Activated CD8-positive, alpha-beta memory T cell treated with anti-CD3 and anti-CD28 coated beads for 1 hour (primary cell): ENCODE measurements at places on chromosomes 16 and 17.

GRCh38 chr17:27504188-27504995, 48.1 kb downstream of the KSR1 start:
- DNase-seq, result no peak

DNA sequence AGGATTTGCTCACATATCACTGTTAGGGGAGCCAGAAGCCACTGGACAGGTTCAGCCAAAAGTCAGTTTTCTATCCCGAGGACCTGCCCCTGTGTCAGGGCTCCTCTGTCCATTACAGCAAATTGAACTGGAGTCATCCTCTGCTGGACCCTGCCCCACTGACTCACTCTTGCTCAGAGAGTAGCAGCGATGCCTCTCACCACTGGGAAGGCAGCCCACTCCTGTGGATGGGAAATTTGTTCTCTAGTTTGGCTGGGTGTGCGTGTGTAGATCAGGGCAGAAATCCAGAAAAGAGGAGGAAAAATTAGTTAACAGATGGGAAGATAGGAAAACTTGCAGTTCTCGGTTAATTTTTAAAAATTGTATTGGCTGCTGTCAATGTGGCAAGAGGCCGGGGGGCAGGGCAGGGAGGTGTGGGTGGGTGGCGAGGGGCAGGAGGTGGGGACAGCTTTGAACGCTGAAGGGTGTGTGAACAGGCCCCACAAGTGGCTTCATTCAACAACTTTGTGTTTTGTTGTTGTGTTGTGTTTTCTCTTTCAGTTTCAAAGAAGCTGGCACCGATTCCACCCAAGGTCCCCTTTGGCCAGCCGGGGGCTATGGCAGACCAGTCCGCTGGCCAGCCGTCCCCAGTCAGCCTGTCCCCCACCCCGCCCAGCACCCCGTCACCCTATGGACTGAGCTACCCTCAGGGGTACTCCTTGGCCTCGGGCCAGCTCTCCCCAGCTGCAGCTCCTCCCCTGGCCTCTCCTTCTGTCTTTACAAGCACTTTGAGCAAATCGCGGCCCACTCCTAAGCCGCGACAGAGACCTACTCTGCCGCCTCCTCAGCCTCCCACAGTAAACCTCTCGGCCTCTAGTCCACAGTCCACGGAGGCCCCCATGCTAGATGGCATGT, 33.6 kb downstream of the ELAC2 start:
- DNase-seq, result no peak

GRCh38 chr17:43679911-43680310, 18.2 kb upstream of the MEOX1 start:
- DNase-seq, result no peak

- no peak for DNase-seq
Observed at GRCh38 chr16:48153774-48154173, 2.0 kb downstream of the ABCC12 start.

GRCh38 chr17:40791111-40791510, 8.6 kb downstream of the KRT28 start:
- DNase-seq, result no peak

- DNase-seq, result no peak
Observed at GRCh38 chr16:68662035-68662434, 16.9 kb downstream of the CDH3 start.

DNA sequence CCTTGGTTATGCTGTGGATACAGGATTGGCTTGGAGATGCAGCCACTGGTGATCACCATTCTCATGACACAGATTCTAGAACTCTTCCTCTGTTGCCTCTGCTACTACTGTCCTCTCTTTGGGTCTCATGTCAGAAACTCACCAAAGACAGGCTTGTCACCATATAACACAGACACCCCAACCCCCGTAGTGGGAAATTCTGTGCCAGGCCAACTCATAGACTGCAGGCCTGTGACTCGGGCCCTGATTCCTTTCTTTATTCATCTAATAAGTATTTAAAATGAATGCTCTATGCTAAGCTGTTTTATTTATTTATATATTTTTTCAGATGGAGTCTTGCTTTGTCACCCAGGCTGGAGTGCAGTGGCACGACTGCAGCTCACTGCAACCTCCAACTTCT, 9.5 kb downstream of the CYB5D2 start:
- no peak for DNase-seq

GRCh38 chr16:81457326-81458133, 12.9 kb downstream of the CMIP start:
- no peak for DNase-seq

- DNase-seq, result no peak
Observed at GRCh38 chr17:41697122-41697962, 8.7 kb downstream of the EIF1 start.

GRCh38 chr16:69620573-69620972, 54.8 kb downstream of the NFAT5 start:
- no peak for DNase-seq

GRCh38 chr16:12300945-12301500, 324.5 kb downstream of the SNX29 start:
- no peak for DNase-seq

GRCh38 chr16:56019274-56019673, 144.1 kb upstream of the CES5A start:
- no peak for DNase-seq

GRCh38 chr16:30030841-30031413, at the start of gene TLCD3B:
TLCD3B (minus strand) TSS chr16:30031271; CDS start chr16:30030527, 744 bp downstream.
- DNase-seq, result no peak
